ENCODE measurements at places on chromosomes 12 and 14.

DNA sequence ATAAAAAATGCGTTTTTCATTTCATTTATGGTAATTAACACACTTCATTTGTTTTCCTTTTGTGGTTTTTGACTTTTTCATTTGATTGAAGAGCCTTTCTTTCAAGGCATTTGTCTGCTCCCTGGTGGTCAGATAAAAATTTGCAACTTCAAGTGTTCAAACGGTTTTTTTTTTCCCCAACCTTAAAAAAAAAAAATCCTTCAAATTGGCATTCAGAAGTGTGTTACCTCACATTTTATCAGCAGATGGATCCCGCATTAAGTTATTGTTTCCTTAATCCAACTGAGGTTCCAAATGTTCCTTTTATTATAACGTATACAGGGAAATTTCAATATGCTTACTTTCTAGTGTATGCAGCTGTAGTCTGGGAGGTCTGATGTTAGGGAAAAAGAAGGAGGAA is 47.2 kb downstream of the MYF5 start:
- DNase-seq, result peak; percentile 24

DNA sequence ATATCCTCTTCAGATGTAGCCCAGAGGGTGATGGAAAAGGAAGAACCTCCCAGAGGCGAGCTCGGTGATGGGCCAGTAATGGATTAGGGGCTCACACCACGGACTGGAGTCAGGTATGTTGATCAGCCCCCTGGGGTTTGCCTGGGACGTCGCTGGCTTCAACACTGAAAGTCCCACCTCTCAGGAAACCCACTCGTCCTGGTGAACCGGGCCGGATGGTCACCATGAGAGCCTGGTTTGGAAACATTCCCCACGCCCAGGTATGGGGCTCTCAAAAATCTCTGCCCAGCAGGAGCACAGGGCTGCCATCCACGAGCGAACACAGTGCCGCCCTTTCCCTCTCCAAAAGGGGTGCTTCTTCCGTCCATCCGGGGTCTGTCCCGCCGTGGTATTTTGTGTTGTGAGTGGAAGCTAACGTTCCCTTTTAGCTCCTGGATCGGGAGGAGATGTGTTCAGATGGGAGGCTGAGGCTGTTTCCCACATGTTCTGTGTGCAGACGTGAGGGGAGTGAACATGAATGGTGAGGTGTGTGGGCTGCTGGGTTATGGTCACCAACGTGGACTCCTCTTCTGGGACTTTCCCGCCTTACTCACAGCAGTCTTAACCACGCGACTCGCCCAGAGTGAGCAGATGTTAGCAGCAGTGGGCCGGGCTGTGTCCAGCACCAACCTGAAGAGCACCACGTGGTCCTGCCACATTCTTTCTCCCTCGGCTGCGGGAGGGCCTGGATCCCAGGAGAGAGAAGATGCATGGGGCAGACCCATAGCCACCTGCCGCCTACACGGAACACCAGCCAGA is 139.2 kb downstream of the KIF26A start:
- no peak for DNase-seq

DNA sequence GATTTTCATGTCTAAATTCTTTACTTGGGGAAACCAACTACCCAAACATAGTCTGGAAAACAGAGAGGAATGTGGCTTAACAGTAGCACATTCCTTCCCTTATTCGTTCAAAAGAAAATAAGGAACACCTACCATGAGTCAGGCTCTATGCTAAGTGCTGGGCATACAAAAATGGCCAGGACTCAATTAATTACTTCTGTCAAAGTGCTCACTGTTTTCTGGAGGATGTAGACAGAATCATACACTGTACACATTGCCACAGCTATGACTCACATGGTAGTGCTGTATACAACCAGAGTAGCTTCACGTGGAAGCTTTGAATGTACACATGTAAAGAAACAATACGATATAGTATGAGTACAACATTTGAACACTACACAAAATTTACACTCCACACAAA is 50.1 kb downstream of the SLC25A21 start:
- no peak for DNase-seq

DNA sequence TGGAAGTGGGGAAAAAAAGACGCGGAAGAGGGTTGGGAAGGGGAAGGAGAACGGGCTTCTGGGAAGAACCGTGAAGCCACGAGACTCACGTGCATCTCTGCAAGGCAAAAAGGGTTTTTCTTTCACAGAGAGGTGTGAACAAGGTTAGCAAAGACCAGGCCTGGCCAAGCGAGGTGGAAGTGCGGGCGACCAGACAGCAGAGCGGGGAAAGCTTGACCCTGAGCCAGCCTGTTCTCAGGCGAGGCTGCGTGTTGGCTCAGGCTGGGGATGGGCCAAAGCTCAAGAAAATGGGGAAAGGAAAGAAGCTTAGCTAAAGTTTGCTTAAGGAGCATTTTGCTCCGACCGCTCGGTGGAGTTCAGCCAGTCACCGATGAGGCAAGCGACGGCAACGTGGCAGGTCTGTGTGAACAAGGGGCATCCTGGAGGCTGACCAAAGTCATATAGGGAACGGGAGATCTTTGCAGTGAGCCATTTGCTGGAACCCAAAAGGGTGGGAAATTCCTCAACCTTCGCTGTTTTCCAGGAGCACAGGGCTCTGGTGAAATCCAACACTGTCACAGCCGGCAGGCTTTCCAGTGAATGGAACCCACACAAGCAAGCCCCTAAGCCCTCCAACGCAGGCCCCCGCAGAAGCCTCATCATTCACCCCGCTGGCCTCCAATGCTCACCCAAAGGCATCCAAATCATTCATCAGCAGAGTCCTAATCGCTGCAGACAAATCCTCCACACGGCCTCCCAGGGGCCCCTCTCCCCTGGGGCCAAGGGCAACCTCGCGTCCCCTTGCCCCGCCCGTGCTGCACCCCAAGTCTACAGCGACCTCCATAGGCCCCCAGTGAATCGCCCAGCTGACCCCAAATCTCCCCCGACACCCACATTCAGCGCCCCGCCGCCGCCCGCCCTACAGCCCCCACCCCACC is 754 bp downstream of the ZNF605 start:
- peak; percentile 20 for DNase-seq

GRCh38 chr14:19974844-19975243 is 547 bp upstream of the OR4K15 start:
- DNase-seq, result no peak

- no peak for DNase-seq
Observed at GRCh38 chr12:53577941-53578352, 48.2 kb downstream of the ATF7 start.

DNA sequence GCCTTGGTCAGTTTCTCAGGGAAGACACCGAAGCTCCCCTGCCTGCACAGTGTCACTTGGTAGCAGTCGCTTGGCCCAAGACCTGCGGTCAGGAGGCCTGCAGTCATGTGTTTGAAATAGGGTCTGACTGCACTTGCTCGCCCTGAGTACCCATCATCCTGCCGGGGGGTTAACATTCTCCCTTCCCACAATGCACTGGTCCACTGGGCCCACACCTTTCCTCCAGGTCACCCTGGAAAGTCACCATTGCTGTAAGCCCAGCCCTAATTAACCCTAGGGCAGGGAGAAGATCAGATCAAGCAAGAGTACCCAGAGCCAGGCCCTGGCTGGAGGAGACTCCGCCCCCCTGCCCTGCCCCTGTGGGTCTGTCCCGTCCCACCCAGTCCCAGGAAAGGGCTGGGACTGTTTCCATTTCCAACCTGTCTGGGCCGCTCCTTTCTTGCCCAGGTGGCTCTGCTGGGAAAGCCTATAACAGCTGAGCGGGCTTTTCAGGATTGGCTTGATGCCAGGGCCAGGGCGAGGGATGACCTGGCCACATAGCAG is 87.1 kb downstream of the ZFP36L1 start:
- DNase-seq, result no peak

- DNase-seq, result no peak
Observed at GRCh38 chr12:68455691-68456345, 123.7 kb upstream of the MDM1 start.

- DNase-seq, result no peak
Observed at GRCh38 chr14:102182190-102182589, 42.5 kb downstream of the WDR20 start.

- no peak for DNase-seq
Observed at GRCh38 chr14:67207810-67208209, 18.6 kb downstream of the GARIN2 start.

DNA sequence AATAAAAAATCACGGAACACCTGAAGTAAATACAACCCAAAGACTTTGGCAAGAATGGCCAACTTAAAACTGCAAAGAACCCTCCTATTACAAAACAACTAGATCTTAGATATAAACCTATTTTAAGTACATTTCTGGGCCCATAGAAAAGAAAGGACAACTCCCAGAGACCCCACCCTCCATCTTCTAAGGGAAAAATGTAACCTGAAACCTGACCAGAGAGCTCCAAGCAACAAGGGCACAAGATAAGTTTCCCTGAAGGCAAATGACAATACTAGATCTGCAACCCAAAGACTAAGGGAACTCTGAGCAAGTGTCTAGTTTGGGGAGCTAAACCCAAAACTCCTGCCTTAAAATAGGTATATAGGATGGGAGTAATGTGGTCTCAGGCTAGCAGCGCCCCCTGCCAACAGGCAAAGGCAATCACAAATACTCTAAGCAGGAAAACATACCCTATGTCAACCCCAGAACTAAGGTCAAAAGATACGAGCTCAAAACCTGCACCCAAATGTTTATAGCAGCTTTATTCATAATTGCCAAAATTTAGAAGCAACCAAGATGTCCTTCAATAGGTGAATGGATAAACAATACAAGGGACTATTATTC is 218.9 kb downstream of the ITPR2 start:
- DNase-seq, result peak; percentile 28

DNA sequence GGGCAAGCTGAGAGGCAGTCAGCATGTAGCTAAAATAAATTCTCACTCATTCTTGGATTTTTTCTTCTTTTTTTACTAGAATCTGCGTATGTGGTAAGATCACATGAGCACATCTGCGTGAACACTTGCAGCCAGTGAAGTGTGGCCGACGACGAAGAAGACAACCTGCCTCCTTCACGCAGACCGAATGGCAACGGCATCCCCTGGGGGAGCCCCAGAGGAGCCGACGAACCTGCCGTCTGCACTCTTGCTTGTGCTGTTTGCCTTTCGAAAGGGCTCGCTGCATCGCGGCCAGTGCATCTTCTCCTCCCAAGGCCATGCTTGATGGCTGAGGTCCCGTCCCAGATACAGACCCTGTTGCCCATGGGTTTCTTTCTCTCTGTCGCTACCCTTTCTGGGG is 113.8 kb downstream of the KCNK10 start:
- no peak for DNase-seq

DNA sequence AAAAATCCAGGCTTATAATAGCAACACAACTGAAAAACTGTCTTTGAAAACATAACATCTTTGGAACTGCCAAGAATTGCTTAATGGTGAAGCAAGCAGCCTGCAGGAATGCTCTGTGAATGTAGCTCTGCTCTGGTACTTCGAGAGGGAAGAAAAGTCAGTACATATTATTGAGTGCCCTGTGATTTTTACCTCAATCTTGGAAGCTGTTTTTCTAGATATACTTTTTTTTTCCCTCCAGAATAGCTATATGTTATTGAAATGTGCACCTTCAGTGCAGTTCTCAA is 508.1 kb downstream of the PCNX1 start:
- DNase-seq, result no peak

Data from HEK293T (cell line).